Renal cortical epithelial cell (primary cell): ENCODE measurements at places on chromosomes 12 and 14. TPM values are rescaled to one million over a fixed set of nuclear protein-coding genes. Genes with fewer than 3 reads are reported as not detected.
A peak's percentile ranks its signal among the peaks of the same experiment; 100 is the strongest.

PLBD1 gene
- total RNA-seq, result 9.0 and 12.0 TPM in 2 replicates

MMP14 gene
- total RNA-seq, result 180 and 295 TPM in 2 replicates

SLC7A8 gene
- total RNA-seq, result under 0.01 and 1.1 TPM in 2 replicates

FSCB gene
- 0.10 TPM in 1 of 2 replicates, not detected in the other for total RNA-seq

WNT1 gene
- total RNA-seq, result not detected in 2 replicates

FAM222A gene
- total RNA-seq, result 0.35 and 3.1 TPM in 2 replicates

LGR5 gene
- 0.05 TPM in 1 of 2 replicates, not detected in the other for total RNA-seq

TMEM229B gene
- 0.69 and 3.9 TPM in 2 replicates for total RNA-seq

RD3L gene
- not detected in 2 replicates for total RNA-seq

KRT79 gene
- total RNA-seq, result not detected in 2 replicates

SLC5A8 gene
- total RNA-seq, result not detected in 2 replicates

DNA sequence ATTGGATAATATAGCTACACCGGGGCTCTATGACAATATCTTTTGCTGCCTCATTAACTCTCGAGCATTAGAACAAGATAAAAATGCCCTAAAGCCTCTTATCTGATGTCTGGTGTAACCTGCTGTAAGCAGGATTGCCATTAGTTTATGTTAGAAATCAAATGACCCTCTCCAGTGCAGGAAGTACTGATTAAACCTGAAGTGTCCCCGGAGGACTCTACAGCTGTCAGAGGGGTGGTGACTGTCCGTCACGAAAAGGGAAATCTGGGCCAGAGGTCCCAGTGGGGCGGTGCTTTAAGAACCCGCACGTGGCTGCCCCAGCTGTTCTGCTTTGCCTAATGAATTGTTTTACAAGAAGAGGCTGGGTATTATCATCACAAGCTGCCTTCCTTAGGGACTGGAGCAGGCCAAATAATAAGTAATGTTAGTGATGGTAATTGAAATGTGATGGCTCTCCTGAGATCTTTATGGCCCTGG lies 55.7 kb downstream of the LIN52 start:
- DNase-seq, result peak; percentile 15

DNA sequence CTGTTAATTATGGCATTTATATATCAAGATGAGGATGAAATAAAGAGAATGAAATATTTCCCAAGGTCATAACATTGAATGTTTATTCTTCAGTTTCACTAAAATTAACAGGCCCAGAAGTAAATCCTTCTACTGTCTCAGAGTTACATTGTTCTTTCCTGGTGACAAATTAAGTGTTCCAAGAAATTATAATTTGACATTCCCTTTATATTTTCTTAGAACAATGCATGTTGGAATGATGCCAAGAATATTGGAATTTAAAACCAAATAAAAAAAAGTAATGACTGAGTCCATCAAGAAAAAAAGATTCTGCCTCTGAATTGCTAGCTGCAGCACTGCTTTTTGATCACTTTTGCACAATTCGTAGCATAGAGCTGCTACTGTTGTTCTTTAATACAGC lies 152.1 kb downstream of the METTL25 start:
- DNase-seq, result no peak

DNA sequence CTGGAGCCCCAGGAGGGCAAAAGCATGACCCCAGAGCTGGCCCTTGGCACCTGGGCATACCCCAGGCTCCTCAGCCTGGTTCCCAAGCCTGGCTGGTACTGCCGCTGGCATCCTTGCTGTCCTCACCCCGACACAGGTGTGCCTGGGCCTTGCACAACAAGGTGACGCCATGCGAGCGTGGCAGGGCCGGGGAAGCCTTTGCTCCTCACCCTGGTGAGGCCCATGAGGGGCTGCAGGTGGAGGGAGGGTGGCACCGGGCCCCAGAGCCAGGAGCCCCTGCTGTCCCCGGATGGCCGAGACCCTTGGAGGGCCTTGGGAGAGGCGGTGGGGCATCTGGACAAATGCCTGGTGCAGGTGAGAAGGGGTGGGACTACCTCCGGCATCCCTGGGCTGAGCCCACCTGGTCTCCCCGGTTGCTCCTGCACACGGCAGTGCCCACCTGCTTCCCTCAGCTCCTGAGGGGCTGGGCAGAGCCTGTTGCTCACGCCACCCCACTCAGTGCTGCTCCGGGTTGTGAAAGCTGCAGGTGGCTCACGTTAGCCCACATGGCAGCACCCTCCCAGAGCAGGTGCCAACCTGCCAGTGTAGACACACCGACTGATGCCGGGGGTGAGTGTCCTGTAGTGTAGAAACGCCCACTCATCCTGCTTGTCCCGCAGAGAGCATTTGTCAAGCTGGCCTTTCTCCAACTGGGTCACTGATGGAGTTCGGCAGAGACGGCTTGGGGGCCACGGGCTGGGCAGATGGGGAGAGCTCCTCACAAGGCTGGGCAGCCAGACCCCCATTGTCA lies 24.6 kb upstream of the KIF26A start:
- no peak for DNase-seq

DNA sequence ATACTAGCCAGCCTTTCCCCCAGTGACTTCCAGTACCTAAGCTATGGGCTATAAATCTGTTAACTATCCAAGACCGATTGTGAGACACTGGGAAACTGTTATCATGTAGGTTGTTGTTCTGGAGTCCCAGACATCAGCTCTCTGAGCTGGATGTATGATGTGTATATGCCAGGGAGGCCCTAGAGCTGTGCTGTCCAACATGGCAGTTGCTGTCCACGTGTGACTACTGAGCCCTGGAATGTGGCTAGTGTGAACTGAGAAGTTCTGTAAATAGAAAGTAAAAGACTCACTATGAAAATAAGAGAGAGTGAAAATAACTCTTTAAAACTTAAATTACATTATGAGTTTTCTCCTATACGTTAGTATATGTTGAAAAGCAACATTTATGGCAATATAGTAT lies 755.8 kb upstream of the FBXO33 start:
- DNase-seq, result peak; percentile 44

- DNase-seq, result no peak
Measured at GRCh38 chr12:3673981-3674708, 78.8 kb downstream of the CRACR2A start.

- DNase-seq, result no peak
Measured at GRCh38 chr12:98466640-98467400, 48.6 kb upstream of the TMPO start.

DNA sequence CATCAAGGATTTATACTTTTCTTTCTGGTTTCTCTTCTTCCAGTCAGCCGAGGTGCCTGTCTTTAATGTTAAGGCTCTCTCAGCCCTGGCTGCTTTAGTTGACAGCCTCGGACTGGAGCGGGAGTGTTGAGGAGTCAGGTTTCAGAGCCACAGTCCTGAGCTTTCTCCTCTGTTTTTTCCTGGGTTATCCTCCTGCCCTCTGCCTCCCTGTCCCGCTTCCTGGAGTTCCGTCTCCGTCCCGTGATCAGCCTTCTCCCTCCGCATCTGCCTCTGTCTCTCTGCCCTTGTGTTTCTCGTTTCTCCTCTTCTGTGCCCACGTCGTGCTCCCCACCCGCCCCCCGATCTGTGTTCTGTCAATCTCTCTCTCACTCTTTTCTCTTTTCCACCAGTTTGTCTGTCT lies 33.0 kb downstream of the IQSEC3 start:
- no peak for DNase-seq

DNA sequence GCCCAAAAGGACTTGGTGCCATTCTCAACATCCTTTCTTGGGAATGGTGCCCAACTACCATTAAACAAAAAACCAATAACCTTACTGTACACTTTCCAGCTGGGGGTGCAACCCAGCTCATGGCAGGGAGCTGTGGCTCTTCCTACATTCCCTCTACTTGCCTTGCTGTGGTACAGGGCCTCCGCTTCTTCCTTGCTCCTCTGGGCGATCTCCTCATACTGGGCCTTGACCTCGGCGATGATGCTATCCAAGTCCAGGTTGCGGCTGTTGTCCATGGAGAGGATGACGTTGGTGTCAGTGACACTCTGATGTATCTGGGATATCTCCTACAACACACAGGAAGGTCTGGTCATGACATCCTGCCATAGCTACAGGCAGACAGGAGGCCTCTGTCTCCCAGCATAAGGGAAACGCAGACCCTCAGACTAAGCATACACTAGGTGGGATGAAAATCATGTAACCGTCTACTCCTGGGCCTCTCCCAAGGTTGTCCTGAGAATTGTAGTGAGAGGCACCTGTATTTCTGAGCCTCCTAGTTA lies 3.9 kb downstream of the KRT2 start:
- no peak for DNase-seq

DNA sequence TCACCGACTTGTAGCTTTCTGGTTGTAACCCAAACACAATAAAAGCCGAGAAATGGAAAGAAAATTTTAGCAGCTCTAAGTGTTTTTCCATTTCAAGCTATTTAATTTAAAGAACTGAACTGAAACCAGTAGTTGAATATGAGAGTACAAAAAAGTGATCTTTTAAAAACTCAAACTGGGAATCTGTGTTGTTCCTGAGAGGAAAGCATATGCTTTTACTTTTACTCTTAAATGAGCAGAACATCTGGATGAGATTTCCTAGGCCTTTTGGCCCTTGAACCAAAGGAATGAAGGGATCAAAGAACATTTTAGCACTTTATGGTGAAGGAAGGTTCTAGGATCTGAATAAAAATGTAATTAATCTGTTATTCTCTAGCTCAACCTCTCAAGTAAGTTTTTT lies 1.3 kb downstream of the KERA start:
- DNase-seq, result no peak

GRCh38 chr12:57724003-57724935 lies 14.3 kb downstream of the AGAP2 start:
- no peak for DNase-seq

DNA sequence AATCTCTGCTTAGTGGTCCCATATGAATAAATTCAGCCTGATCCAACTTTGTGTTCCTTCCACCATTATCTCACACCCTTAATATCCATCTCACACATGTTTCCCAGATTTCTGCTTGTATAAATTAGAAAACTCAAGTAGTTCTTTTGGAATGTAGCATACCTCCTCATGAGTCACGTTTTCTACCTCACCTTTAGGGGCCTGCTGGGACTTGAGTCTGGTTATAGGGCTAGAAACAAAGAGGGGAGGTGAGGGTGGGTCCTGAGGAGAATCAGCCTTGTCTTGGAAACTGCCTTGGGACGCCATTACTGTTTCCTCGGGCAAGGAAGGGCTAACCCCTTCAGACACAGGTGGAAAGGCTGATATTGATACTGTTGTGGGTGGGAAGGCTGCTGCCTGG lies 51.1 kb downstream of the EMP1 start:
- no peak for DNase-seq

GRCh38 chr12:3579446-3580093 lies 88.6 kb downstream of the PRMT8 start:
- no peak for DNase-seq

DNA sequence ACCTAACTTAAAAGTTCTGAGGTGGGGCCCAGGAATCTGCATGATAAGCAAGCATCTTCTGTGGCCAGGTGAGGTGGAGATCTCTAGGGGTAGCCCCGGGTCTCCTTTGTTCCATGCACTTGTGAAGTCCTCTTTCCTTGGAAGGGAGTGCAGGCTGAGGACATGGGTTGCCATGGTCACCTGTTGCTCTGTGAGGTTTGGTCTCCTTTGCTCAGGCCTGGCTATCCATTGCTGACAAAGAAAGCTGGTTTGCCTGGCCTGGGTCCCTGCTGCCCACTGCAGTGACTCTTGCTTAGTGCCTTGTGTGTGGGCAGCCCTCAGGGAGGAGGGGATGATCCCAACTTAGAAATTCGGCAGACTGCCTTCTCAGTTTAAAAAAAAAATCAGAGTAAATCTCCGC lies 11.1 kb downstream of the NRXN3 start:
- DNase-seq, result no peak

- no peak for DNase-seq
Measured at GRCh38 chr14:82449926-82450468, 916.3 kb upstream of the SEL1L start.

- DNase-seq, result no peak
Measured at GRCh38 chr14:58739674-58740073, 101.9 kb downstream of the DACT1 start.

GRCh38 chr12:96359328-96359727 lies 40.9 kb downstream of the CDK17 start:
- DNase-seq, result no peak

GRCh38 chr12:60209933-60210332 lies 614.1 kb downstream of the SLC16A7 start:
- DNase-seq, result peak; percentile 1

GRCh38 chr12:114439261-114439683 lies 33.3 kb upstream of the TBX5 start:
- no peak for DNase-seq

- no peak for DNase-seq
Measured at GRCh38 chr12:117580718-117581062, 219.3 kb upstream of the NOS1 start.

DNA sequence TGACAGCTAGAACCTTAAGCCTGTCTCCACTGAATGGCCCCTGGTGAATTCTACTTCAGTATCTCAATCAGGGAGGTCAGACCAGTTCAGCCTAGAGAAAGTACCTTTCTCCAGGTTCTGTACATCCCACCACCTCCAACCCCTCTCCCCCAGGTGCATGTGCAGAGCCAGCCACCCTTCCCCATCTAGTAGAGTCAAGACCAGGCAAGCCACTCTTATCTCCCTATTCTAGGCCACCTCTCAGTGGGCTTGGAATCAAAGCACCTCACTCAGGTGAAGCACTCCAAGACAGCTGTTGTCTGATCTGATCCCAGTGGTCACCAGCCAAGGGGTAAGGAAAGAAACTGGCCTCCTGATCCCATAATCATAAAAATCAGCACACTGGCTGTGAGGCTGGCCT lies 340.9 kb downstream of the BCL11B start:
- DNase-seq, result no peak

- no peak for DNase-seq
Measured at GRCh38 chr12:82108615-82109014, 249.6 kb downstream of the CCDC59 start.

DNA sequence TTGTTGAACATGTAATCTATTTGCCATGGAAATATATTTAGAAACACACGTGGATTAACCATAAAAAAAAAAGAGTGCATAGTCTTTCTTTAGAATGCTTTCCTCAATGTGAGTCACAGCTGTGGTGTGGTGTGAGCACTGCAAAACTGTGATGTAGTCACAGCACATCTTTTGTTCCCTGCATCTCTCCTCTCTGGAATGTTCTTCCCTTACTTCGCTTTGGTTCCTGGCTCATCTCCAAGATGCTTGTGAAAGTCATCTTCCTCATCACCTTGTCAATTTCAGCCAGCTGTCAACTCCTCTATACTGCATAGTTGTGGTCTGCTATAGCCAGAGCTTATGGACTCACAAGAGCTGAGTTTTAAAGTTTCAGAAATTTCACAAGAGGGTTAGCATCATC lies 60.2 kb downstream of the STAB2 start:
- DNase-seq, result peak; percentile 88

- no peak for DNase-seq
Measured at GRCh38 chr12:123091230-123092150, 59.4 kb downstream of the PITPNM2 start.

DNA sequence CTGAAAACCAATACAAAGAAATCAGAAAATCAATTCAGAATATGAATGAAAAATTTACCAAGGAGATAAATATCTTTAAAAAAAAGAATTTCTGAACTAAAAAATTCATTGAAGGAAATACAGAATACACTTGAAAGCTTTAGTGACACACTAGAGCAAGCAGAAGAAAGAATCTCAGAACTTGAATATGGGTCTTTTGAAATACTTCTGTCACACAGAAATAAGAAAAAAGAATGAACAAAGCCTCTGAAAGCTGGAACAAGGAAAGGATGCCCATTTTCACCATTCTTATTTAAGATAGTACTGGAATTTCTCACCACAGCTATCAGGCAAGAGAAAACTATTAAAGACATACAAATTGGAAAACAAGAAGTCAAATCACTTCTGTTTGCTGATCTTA lies 103.1 kb upstream of the NEDD1 start:
- DNase-seq, result no peak

- no peak for DNase-seq
Measured at GRCh38 chr12:49017891-49018260, 700 bp downstream of the PRKAG1 start.

- DNase-seq, result no peak
Measured at GRCh38 chr14:65291531-65291930, 121.0 kb upstream of the FUT8 start.

GRCh38 chr12:110533607-110534006 lies 31.5 kb downstream of the RAD9B start:
- no peak for DNase-seq
